Kidney tubule cell (primary cell): ENCODE measurements at places on chromosomes 6 and 20.

GRCh38 chr6:5580736-5581581, 319.6 kb downstream of the FARS2 start:
- DNase-seq: no peak

DNA sequence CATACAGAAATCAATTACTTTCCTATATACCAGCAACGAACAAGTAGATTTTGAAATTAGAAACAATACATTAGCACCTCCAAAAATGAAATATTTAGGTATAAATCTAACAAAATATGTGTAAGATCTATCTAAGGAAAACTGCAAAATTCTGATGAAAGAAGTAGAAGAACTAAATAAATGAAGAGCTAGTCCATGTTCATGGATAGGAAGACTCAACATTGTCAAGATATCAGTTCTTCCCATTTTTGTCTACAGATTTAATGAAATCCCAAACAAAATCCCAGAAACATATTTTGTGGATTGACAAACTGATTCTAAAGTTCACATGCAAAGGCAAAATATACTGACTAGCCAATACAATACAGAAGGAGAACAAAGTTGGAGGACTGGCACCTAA, 33.7 kb downstream of the PREP start:
- DNase-seq: no peak

DNA sequence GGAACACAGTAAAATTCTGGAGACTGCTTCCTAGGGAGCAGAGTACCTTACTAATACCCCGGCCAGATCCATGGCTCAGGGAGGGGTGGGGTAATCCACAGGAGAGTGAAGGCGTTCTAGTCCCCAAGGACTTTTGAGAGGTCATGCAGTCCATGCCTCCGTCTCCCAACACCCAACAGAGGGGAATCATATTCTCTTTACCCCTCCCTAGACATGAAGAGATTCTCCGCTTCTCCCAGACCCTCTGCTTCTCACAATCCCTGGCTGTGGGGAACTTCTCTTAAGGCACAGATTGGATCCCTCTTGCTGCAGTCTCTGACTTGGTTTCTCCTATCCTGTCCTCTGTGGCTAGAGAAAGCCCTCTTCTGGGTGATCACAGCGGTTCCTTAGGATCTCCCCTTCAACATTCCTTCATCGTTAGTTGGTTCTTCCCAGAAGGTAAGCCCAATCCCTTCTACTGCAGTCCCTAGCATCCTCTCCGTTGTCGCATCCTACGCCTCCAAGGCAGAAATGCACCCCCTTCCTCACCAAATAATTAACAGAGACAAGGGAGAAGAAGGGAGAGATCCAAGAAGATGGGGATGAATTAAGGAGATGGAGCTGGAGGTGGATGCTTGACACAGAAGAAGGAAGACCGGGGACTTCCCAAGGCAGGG, 562 bp downstream of the GGT7 start:
- no peak for DNase-seq

GRCh38 chr6:115583290-115583689, 477.4 kb downstream of the FRK start:
- no peak for DNase-seq

- peak; percentile 24 for DNase-seq
Observed at GRCh38 chr6:3337521-3338350, 79.0 kb downstream of the PSMG4 start.

GRCh38 chr6:6651335-6651734, 62.8 kb downstream of the LY86 start:
- DNase-seq: no peak

DNA sequence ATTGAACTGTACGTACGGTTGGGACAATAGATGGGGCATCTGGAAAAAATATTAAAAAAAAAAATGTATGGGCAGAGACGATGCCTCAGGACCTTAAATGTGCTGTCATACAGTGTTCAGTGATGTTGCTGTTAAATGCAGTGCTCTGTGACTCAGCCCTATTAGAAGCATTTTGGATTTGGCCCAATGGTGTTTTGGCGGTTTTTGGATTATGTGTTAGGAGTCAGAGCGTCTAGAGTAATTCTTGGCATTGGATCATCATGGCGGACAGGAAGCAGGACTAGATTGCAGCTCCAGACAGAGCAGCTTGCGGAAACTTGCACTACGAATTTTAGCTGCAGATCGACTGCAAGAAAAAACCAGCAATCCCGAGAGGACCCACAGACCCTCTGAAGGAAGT, 280.0 kb downstream of the SOX4 start:
- DNase-seq: no peak

- DNase-seq: no peak
Observed at GRCh38 chr6:56913285-56914074, 41.4 kb upstream of the BEND6 start.

DNA sequence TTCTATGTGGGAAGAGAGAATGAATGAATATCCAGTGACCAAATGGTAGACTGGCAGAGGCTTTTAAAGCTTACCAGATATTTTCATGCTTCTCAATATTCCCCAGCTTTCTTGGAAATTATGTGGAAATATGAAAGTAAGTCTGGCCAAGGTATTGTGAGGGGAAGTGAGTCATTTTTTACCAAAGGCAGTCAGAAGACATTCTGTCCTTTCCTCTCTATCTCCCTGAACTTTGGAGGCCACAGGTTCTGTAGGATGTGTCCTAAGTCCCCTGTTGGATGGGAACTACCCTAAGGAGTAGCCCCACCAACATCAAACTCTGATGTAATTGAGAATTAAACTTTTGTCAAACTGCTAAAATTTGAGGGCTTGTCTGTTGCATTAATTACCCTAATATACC, 593.8 kb upstream of the NRSN1 start:
- peak; percentile 27 for DNase-seq

DNA sequence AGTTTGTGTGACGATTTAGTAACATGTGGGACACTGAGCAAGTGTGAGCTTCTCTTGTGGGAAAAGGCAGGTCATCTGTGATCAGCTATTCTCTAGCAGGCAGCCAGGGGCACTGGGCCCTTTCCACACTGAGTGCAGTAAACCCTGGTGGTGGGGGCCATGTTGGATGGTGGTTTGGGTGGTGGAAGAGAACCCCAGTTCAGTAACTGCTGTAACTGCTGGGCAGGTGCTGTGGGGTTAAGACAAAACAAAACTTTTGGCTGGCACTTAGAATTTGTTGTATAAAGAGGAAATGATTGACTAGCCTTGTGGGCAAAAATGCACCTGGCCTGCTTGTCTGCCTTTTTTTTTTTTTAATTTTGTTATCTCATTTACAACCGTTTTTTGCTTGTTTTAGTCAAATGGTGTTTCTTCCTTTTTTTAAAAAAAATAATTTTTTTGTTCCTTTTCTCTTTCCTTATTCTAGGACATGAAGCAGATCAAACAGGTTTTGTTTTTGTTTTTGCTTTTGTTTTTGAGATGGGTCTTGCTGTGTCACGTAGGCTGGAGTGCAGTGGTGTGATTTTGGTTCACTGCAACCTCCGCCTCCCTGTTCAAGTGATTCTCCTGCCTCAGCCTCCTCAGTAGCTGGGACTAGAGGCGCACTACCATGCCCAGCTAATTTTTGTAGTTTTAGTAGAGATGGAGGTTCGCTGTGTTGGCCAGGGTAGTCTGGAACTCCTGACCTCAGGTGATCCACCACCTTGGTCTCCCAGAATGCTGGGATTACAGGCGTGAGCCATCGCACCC, 59.8 kb downstream of the IGF2R start:
- no peak for DNase-seq

DNA sequence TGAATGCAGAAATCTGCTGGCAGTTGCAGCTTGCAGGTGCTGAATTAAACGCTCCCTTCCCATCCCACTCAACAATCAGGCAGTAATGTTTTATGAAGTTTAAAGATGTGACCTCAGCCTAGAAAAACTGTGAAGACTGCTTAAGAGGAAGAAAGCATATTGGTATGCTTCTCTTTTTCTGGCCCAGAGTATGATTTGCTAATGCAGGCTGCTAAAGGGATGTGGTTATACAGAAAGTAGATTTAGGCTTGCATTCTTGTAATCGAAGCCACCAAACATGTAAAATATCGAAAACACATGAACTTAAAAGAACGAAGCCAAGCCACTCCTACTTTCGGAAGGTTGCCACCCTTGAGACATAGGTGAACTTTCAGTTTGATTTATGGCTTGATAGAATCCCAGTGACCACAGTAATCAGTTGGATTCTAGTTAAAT, 40.7 kb downstream of the MAP3K5 start:
- DNase-seq: no peak

- peak; percentile 55 for DNase-seq
Observed at GRCh38 chr6:151493804-151494234, at the start of gene CCDC170. Gene CCDC170, plus strand, starts transcription at chr6:151494017. Its CDS starts 112 bp downstream, at chr6:151494129.

DNA sequence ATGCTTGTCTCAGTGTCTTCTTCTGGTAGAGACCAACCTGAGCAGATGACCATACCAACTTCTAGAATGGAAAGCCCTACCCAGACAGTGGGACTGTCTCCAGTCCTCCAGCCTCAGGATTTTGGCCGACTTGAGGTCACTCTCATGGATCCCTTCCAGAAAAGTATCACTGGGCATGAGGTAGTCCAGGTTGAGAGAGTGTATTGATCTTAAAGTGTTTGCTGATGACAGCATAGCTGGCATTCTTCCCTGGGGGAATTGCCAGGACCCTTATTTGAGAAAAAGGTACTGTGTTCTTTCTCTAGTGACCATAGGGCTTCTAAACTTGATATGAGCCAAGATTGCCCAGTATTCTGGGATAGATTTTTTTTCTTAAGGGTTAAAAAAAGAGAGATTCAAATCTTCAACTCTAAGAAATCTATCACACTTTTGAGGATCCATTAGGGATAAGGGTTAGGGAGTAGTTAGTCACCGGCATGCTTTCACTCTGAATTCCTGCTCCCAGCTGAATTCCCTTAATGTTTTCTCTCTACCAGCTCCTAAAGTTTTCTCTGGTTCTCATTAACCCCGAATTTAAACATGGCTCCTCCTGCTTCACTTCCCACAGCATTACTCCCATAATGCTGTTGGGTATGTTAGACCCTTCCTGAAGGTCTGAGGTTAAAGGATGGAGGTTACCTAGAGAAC, 73.6 kb upstream of the FLRT3 start:
- DNase-seq: peak; percentile 27

- DNase-seq: peak; percentile 83
Observed at GRCh38 chr20:23270382-23270911, 80.1 kb upstream of the NXT1 start.
